ENCODE measurements at places on chromosomes 6 and 20.
A peak's percentile ranks its signal among the peaks of the same experiment; 100 is the strongest.

- no peak overlapping the region for H3K27ac ChIP-seq
- H3K4me1 ChIP-seq: no peaks in the 10 kb centered on the region
- H3K27me3 ChIP-seq: no peaks in the 10 kb centered on the region
- DNase-seq: no peak
- H3K36me3 ChIP-seq: peaks cover 70% of the 10 kb centered on the region
- H3K4me3 ChIP-seq: no peak overlapping the region
These were observed 37.6 kb downstream of the DYNLT1 start for GRCh38 chr6:158606935-158607334.

DNA sequence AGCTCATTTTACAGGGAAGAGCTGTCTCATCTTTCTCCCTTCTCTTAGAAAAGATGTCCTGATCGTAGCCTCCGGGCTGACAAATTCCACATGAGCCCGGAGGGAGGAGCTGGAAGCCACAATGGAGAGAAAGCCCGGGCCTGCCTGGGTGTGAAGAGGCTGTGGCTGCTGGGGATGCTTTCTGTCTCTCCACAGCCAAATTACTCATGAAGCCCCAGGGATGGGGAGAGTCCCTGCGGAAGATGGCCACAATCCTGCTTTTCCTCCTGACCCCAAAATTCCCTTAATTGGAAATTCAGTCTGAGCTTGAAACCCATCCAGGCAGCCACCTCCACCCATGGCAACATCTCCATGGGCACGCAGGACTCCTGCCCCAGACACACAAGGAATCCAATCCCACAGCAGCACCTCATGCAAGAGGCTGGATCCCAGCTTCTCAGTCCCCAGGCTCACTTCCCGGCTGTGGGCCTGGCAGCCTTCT lies 32.4 kb downstream of the JPH2 start:
- no peaks in the 10 kb centered on the region for H3K27me3 ChIP-seq
- H3K27ac ChIP-seq: no peak overlapping the region
- DNase-seq: no peak

GRCh38 chr20:35240083-35240810 lies 13.8 kb downstream of the MMP24 start:
- H3K4me1 ChIP-seq: no peaks in the 10 kb centered on the region
- no peak overlapping the region for H3K4me3 ChIP-seq
- H3K36me3 ChIP-seq: no peaks in the 10 kb centered on the region
- DNase-seq: no peak
- no peaks in the 10 kb centered on the region for H3K27me3 ChIP-seq
- no peak overlapping the region for H3K27ac ChIP-seq

DNA sequence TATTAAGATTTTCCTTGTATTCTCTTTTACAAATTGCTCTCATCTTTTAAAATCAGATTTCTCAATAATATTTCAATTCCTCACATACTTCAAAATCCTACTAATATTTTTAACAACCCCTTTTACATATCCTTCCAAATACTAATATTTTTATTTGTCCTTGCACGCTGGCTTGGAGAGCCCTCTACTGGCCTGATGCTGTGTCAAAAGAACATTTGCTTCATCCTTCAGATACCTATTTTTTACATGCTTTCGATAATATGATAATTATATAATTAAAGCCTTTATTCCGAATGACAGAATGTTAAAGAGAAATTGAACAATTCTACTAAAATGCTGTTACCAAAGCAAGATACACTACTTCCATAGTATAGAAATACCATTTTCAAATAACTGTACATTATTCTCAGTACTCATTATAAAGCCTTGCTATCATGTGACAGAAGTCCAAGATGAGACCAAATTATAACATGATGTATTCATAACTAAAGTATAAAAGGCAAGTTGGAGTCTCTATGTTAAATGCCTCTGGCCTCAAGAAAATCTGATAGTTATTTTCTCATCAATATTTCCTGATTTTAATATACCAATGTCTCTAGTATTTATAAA lies 39.0 kb upstream of the PLN start:
- H3K4me1 ChIP-seq: no peaks in the 10 kb centered on the region
- H3K4me3 ChIP-seq: no peak overlapping the region
- no peak for DNase-seq
- H3K36me3 ChIP-seq: no peaks in the 10 kb centered on the region

DNA sequence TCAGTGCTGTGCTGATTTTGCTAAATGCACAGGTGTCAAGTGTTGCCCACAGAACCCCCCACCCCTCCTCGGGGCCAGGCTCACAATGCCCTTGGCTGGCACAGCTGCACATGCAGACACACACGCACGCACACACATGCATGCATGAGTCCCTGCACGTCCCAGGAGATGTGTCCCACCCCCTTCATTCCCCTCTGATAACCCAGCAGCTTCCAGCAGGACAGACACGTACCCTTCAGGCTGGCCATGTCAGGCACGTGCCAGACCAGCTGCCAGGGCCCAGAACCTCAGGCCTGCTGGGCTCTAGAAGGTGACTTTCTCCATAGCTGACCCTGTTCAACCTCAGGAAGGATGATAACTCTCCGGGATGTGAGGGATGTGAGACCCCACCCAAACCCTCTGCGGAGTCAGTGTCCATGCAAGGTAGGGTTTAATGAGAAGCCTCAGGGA lies 44.4 kb downstream of the MRPL14 start:
- DNase-seq: no peak
- H3K4me1 ChIP-seq: peaks cover 9% of the 10 kb centered on the region
- no peaks in the 10 kb centered on the region for H3K36me3 ChIP-seq
- no peaks in the 10 kb centered on the region for H3K27me3 ChIP-seq

- no peaks in the 10 kb centered on the region for H3K27me3 ChIP-seq
- peaks cover 69% of the 10 kb centered on the region for H3K4me1 ChIP-seq
- peak overlapping the region; percentile 91 for H3K27ac ChIP-seq
- no peak overlapping the region for H3K4me3 ChIP-seq
- DNase-seq: no peak
- no peaks in the 10 kb centered on the region for H3K36me3 ChIP-seq
These were observed 7.2 kb upstream of the ATXN1 start for GRCh38 chr6:16768477-16768830.

DNA sequence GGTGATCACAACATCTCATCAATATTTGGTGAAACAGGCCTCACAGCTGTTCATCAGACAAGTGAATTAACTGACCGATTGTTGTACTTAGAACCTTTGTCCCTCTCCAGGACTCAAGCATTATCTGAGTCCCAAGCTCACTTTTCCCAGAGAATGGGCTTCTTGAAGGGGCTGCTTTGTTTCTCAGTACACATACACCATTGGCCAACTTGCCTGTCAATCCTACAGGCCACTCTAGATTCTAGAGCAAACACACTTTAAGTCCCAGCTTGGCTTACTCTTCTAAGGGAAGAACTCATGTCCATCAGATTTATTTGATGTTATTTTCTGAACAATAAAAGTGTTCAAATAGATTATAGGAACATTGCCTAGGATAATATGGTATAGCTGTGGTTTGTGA lies 249.5 kb downstream of the BCKDHB start:
- H3K27ac ChIP-seq: no peak overlapping the region
- H3K4me3 ChIP-seq: no peak overlapping the region
- DNase-seq: no peak
- H3K4me1 ChIP-seq: no peaks in the 10 kb centered on the region

DNA sequence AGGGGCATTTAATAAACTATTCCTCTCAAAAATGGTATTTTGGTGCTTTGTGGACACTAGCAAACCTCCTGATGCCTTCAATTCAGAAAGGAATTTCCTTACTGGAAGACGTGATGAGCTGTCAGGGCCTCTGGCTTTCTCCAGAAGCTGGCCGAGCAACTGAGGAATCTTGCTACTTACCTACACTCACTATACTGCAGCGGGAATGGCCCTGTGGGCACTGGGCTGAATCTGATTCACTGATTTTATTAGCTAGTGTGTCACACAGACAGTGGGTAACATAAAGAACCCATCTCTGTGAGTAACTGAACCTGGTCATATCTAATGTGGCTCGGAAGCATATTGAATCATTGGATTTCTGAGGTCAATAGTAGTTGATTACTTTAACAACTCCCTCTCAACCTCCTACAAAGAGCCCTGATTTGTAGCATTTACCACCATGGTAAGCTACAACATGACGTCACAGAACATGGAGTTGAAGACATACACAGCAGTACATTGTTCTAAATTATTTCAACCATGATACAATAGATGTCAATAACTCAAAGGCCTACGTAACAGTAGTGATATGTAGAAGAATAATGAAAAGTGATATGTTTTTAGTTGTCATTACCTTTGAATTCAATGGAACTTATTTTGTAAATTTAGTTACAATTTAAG lies 232.1 kb downstream of the SYNE1 start:
- no peak overlapping the region for H3K27ac ChIP-seq
- no peak overlapping the region for H3K4me3 ChIP-seq
- no peak for DNase-seq
- no peaks in the 10 kb centered on the region for H3K36me3 ChIP-seq

GRCh38 chr6:34096814-34097213 lies 49.1 kb downstream of the GRM4 start:
- H3K27me3 ChIP-seq: peaks cover 6% of the 10 kb centered on the region
- no peaks in the 10 kb centered on the region for H3K36me3 ChIP-seq
- no peaks in the 10 kb centered on the region for H3K4me1 ChIP-seq
- no peak for DNase-seq

- no peak overlapping the region for H3K4me3 ChIP-seq
- no peaks in the 10 kb centered on the region for H3K27me3 ChIP-seq
- no peak overlapping the region for H3K27ac ChIP-seq
These were observed 18.0 kb upstream of the SIRPB2 start for GRCh38 chr20:1509237-1509636.

- no peaks in the 10 kb centered on the region for H3K27me3 ChIP-seq
- H3K4me3 ChIP-seq: no peak overlapping the region
- no peaks in the 10 kb centered on the region for H3K36me3 ChIP-seq
These were observed 560.5 kb upstream of the PTCHD4 start for GRCh38 chr6:48671505-48671904.

GRCh38 chr6:49457771-49458170 lies 5.3 kb downstream of the MMUT start:
- H3K27ac ChIP-seq: no peak overlapping the region
- no peak overlapping the region for H3K4me3 ChIP-seq
- no peak for DNase-seq
- peaks cover 47% of the 10 kb centered on the region for H3K36me3 ChIP-seq

- no peak for DNase-seq
- no peaks in the 10 kb centered on the region for H3K27me3 ChIP-seq
- H3K4me1 ChIP-seq: no peaks in the 10 kb centered on the region
- no peaks in the 10 kb centered on the region for H3K36me3 ChIP-seq
- H3K27ac ChIP-seq: no peak overlapping the region
These were observed 40.9 kb upstream of the CCN6 start for GRCh38 chr6:112013051-112013450.

DNA sequence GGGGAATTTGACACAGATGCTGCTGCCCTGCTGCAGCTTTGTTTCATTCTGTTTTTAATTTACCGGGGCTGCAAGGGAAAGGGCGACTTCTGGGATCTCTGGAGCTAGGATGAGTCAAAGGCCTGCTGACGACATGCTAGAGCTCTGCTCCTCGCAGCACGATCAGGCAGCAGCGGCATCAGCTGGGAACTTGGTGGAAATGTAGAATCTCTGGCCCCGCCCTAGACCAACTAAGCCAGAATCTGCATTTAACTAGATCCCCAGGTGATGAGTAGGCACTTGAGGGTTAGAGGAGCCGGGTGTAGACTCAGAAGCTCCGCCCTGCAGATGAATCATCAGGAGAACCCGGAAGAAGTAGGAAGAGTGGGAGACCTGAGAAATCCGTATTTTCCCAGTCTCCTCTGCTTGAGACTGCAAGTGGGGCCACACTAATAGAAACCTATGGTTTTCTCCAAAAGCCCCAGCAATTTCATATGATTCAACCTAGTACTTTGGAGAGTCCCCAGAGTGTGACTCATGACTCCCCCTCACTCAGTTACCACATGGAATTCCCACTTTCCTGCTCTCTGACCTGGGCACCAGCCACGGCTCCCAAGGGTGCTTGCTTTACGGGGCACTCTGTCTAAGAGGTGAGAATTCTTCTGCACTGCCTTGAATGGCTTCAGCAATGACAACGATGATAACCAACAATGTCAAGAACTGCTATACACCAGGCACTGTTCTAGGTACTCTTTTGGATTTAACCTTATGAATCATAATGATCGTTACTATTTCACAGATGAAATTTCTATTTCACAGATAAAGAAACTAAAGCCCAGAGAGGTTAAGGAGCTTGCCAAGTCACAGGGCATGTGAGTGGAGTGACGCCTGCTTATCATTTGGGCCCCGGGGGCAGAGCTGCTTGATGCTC lies 18.1 kb downstream of the TUBB2B start:
- no peaks in the 10 kb centered on the region for H3K36me3 ChIP-seq
- peak overlapping the region; percentile 47 for H3K27ac ChIP-seq
- no peak overlapping the region for H3K4me3 ChIP-seq
- H3K27me3 ChIP-seq: no peaks in the 10 kb centered on the region
- peaks cover 23% of the 10 kb centered on the region for H3K4me1 ChIP-seq

GRCh38 chr6:78365473-78365872 lies 501.9 kb upstream of the IRAK1BP1 start:
- H3K27ac ChIP-seq: no peak overlapping the region
- no peak for DNase-seq
- H3K36me3 ChIP-seq: no peaks in the 10 kb centered on the region
- H3K27me3 ChIP-seq: no peaks in the 10 kb centered on the region
- H3K4me3 ChIP-seq: no peak overlapping the region

DNA sequence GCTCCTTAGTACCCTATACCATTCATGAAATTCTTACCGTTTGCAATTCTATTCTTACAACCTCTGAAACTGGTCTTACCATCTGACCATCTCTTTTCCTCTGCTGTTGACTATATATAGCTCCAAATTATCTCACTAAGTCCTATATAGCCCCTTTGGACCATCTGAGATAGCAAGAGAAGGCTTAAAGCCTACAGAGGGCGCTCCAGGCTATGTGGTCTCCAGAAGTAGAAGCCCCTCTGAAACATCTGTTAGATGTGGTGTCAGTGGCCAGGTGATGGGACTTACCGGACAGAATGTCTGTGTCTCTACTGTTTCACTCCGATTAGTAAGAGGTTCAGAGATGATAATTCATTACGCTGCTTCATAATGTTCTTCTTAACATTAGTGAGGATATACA lies 140.7 kb upstream of the BMP2 start:
- no peaks in the 10 kb centered on the region for H3K27me3 ChIP-seq
- H3K4me1 ChIP-seq: no peaks in the 10 kb centered on the region
- no peak overlapping the region for H3K4me3 ChIP-seq
- no peaks in the 10 kb centered on the region for H3K36me3 ChIP-seq
- no peak overlapping the region for H3K27ac ChIP-seq
- no peak for DNase-seq

- DNase-seq: no peak
- H3K4me1 ChIP-seq: no peaks in the 10 kb centered on the region
- no peaks in the 10 kb centered on the region for H3K36me3 ChIP-seq
- no peak overlapping the region for H3K4me3 ChIP-seq
- H3K27me3 ChIP-seq: no peaks in the 10 kb centered on the region
- H3K27ac ChIP-seq: no peak overlapping the region
These were observed 118.0 kb downstream of the OPRM1 start for GRCh38 chr6:154157082-154157481.

DNA sequence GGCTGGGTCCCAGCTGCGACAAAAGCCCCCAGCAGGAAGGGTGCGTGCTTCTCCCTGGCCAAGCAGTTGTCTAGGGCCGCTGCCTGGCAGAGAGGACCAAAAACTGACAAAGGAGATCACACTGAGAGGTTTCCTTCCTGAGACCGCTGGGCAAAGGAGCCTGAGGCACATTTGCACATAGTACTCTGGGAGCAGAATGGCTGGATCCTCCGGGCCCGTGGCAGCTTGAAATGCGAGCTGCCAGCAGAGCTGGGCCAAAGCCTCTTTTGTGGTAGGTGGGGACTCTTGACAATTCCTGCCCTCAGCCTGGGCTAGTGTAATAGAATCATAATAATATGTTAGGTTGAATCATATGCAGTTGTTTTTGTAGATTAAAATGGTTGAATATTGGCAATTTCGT lies 33.1 kb upstream of the RNF8 start:
- no peak overlapping the region for H3K27ac ChIP-seq
- no peak for DNase-seq
- no peaks in the 10 kb centered on the region for H3K27me3 ChIP-seq
- H3K4me3 ChIP-seq: no peak overlapping the region
- H3K4me1 ChIP-seq: peaks cover 6% of the 10 kb centered on the region

Measured in RWPE2 (cell line).